Suppressor macrophage (primary cell): ENCODE measurements at places on chromosomes 6 and 20.

GRCh38 chr20:533526-533925, 10.1 kb downstream of the CSNK2A1 start:
- peak; percentile 16 for DNase-seq

- no peak for DNase-seq
Measured at GRCh38 chr20:4190792-4191519, 175.6 kb upstream of the RNF24 start.

- no peak for DNase-seq
Measured at GRCh38 chr20:19887556-19888268, 129.4 kb upstream of the NAA20 start.

DNA sequence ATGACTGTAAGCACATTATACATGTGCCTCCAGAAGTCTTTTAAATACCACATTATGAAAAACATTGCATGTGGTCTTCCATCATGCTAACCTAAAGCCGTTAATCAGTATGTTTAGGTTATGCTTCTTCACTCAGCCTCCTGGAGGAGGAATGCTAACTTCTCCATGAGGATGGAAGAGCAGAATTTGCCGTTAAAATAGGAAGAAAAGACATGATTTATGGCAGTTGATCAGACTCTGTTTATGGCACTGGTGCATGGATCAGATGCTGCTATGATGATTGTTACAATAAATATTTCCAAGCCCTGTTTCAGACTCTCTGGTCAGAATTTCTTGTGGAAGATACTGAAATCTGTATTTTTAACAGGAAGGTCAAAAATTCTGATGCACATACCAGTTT, 31.7 kb downstream of the MAP3K4 start:
- no peak for DNase-seq

GRCh38 chr6:29797135-29797534, 30.5 kb upstream of the HLA-G start:
- peak; percentile 87 for DNase-seq

DNA sequence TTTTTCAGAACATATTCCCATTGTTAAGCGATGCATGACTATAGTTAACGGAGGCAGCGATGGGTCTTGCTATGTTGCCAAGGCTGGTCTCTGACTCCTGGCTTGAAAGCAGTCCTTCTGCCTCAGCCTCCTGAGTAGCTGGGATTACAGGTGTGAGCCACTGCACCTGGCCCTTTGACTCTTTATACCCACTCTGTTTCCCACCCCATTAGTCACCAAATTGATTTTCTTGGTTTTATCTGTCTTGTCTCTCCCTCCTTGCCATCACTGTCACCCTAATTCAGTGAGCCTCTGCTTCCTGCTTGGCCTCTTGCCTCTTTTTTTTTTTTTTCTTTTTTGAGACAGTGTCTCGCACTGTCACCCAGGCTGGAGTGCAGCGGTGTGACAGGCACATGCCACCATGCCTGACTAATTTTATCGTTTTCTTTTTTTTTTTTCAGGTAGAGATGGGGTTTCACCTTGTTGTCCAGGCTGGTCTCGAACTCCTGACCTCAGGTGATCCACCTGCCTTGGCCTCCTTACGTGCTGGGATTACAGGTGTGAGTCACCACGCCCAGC, 31.3 kb downstream of the ZFAND3 start:
- no peak for DNase-seq

GRCh38 chr20:61129311-61129710, 122.8 kb upstream of the CDH4 start:
- no peak for DNase-seq

DNA sequence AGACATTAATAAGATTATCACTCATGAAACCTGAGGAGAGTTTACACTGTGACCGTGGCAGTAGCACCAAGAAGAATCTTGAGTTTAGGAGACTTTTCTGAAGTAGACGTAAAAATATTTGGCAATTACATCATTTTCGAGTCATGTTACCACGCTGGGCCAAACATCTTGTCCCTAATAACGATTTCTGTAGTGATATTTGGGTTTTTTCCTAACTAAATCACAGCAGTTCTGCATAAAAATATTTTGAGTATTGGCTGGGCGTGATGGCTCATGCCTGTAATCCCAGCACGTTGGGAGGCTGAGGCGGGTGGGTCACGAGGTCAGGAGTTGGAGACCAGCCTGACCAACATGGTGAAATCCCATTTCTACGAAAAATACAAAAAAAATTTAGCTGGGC, 262.4 kb downstream of the PHF3 start:
- no peak for DNase-seq

DNA sequence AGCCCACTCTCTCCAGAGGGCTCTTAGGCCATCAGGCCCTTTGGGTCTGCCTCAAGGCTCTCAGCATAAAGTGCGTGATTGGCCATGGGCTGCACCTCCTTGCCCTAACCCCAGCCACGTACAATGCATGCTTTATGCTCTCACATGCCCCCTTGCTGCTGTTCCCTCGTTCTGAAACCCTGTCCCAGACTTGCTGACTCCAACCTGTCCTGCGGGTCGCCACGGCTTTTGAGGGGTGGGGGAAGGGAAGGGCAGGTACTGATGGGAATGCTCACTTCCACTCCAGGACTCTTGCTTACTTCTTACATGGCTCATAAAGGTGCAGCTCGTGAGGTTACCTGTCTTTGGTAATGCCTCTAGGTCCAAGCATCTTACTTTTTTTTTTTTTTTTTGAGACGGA, 6.0 kb downstream of the ARMC12 start:
- DNase-seq, result no peak

DNA sequence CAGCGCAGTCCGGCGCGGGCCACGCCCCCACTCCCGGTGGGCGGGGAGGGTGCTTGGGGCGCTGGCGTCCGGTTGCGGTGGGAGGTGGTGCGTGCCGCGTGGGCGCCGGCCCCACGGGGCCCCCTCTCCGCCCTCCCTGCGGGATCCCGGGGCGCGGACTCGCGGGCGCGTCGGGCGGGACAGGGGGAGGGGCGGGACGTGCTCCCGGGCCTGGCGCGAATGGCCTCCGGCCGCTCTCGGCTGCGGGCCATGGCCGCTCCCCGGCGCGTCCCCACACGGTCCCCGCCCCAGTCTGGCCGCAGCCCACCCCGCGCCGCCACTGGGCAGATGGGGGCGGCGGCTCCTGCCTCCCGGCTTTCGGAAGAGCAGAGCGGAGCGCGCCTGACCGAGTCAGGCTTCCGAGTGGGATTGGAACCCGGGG, 771 bp upstream of the PPP1R3G start:
- DNase-seq, result peak; percentile 49

DNA sequence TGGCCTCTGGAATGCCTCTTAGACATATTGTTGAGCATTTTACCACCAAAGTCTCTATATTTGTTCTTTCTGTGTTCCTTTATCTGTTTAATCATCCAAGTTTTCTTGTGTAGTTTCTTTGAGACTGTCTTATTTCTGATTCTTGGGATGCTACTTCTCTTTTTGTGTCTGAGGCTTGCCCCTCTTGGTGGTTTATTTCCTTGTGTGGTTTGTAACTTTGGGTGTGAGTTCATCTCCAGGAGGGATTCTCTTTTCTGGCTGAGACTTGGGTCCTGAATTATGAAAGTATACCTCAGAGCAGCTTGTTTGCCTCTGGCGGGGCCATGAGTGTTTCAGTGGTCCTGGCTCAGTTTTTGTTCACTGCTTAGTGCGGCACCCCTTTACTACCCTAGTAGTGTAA, 33.9 kb downstream of the PPARD start:
- DNase-seq, result peak; percentile 58

- no peak for DNase-seq
Measured at GRCh38 chr20:14235355-14235754, 102.1 kb downstream of the FLRT3 start.

DNA sequence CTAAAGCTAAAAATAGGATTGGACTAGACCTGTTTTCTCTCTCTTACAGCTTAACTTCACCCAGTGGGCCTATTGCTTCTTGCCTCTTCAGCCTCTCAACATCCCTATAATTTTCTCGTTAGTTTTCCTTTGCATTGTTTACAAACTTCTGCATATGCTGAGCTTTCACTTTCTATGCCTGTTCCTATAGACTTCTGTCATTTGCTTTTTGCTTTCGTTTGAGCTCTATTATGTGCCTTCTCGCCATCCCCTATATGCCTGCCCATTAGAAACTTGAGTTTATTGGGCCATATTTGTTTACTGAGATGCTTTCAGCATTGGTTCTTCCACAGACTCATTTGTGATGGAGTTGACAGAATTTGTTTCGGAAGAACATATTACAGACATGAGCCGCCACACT, 40.9 kb downstream of the NCOA7 start:
- peak; percentile 34 for DNase-seq

DNA sequence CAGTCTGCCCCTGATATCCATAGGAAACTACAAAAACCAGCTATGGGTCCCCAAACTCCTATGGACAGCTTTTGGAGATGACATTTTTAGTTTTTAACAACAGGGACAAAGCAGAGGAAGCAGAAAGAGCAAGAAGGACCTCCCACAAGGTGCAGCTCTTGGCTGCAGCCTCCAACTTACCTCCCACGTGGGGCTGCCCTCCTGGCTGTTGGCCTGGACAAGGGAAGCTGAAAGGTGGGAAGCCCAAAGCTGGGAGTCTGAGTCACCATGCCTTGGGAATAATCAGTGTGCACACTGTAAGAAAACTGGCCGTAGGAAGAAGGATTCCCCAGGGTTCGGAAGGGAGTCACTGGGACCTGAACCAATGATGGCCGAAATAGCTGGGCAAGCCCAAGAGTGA, 51.8 kb upstream of the PAX1 start:
- no peak for DNase-seq

- DNase-seq, result no peak
Measured at GRCh38 chr6:47938405-47938804, 156.6 kb downstream of the OPN5 start.

DNA sequence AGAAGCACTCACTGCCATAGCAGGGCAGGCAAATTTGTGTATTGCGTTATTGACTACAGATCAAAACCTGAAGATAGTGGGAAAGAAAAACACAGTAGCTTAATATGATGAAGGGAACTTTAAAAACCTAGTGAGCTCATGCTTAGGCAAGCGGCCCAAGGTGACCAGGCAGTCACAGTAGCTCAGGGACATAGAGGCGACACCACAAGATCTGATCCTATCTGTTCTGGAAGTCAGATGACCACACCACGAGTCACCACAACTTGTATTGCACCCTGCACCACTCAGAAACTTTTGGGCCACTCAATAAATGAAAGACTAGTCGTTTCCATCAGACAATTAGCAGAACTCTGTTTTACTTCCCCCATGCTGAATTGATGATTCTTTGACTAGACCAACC, 4.9 kb downstream of the CLIC5 start:
- no peak for DNase-seq

DNA sequence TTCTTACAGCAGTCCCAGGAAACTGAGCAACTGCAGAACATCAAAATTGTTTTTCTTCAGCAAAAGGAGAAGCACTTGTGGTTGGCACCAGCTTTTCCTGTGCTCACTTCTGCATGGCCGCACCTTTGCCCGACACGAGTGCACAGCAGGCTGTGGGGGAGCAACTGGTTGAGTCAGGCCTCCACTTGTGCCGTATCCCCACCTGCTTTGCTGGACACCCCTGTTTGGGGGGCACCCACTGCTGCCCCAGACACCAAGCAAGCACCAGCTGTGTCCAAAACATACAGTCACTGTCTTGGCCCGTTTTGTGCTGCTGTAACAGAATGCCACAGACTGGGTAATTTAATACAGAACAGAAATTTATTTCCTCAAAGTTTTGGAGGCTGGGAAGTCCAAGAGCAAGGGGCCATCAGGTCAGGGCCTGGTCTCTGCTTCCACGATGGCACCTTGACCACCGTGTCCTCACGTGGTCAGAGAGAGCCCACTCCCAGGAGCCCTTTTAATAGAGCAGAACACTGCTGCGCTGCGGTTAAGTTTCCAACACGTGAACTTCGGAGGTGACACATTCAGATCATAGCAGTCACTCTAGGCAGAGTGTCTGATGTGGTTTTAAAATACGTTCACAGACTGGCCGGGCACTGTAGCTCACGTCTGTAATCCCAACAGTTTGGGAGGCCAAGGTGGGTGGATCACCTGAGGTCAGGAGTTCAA, 8.7 kb upstream of the GMEB2 start:
- peak; percentile 65 for DNase-seq

DNA sequence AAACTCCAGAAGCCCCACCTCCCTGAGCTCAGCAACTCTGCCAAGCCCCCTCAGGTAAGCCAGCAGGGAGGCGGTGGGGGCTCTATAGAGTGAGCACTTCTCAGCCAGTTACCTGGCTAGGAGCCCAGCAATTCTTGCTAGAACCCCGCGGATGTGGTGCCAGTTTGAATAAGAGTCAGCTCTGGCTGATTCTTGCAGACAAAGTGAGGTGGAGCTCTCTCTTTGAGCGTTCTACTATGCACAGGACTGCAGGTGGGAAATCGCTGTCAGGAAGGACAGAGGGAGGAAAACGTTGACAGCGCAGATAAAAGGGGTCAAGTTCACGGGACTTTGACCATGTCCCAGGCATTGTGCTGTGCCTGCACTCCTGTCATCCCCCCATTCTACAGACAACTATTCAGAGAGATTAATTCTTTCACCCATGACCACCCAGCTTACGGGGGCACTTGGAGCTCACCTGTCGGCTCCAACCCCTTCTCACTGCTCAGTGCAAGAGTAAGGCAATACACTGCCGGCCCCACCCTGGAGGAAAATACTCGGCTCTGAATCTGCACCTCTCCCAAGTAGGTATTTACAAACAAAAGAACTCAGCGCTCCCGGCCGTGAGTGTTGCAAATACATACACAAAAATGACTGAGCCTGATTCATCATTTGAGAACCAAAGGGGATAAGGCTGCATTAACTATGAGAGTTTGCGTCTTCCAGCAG, 92.9 kb downstream of the ANKRD60 start:
- no peak for DNase-seq

DNA sequence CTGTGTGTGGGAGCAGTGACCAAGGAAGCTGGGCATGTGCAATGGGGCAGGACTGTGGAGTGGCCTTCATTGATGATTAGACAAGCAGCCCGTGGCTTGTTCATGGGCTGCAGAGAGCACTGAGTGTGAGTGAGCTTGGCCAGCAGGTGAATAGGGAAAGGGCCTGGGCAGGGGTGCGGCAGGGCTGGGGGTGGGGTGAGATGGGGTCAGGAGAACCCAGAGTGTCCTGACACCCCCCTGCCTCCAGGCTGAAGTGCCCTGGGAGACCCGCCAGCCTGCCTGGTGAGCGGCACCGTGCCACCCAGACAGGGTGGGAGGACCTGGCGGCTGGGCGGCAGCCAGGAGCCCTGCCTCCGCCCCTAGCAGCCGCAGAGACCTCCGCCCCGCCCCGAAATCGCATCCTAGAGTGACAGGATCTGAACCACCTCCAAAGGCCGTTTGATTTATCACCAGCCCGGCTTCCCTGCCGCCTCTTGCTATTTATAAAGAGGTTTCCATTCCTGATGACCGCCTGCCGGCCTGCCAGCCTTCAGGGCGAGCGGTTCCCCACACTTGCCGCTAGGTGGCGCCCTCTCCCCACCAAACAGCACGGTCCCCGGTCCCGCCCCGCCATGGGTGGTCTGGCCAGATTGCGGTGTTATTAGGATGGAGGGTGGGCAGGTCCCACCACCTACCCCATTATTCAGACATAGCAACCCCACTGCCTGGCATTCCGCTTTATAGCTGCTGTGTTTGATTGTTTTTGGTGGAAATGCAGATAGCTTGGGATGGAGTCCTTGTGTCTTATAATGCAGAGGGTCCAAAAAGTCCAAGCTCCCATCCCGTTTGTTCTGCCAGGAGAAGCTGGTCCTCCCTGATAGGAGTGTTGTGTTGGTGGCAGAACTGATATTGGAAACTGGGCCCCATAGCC, 3.5 kb downstream of the MYLK2 start:
- peak; percentile 73 for DNase-seq

GRCh38 chr20:36372666-36373065, 66.5 kb downstream of the DLGAP4 start:
- DNase-seq, result no peak
